AG04449 (cell line): ENCODE measurements at places on chromosomes 4 and X.

DNA sequence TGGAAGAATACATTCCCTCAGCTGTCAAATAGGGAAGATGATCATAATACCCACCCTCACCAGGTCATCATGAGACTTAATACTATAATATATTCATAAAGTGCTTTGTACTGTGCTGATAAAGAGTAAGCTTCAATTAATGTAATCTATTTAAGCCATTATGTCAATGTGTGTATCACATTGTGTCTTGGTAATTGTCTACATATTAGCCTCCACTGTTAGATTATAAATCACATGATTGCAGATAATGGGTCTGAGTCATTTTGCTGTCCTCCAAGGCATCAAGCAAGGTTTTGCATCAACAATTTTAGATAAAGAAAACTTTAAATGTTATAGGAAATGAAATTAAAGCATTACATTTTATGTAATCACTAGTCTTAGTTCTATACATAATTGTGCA, 45.2 kb upstream of the CEP135 start:
- DNase-seq = no peak

- no peak for DNase-seq
These were observed 123.1 kb downstream of the ATXN3L start for GRCh38 chrX:13196782-13197181.

GRCh38 chr4:29220761-29221160, 1499.4 kb upstream of the PCDH7 start:
- DNase-seq = no peak

- DNase-seq = no peak
These were observed 19.6 kb downstream of the ATP5ME start for GRCh38 chr4:654503-654845.

GRCh38 chr4:65552057-65552456, 118.2 kb downstream of the EPHA5 start:
- DNase-seq = no peak

GRCh38 chr4:121448231-121448630, 67.4 kb upstream of the QRFPR start:
- no peak for DNase-seq

DNA sequence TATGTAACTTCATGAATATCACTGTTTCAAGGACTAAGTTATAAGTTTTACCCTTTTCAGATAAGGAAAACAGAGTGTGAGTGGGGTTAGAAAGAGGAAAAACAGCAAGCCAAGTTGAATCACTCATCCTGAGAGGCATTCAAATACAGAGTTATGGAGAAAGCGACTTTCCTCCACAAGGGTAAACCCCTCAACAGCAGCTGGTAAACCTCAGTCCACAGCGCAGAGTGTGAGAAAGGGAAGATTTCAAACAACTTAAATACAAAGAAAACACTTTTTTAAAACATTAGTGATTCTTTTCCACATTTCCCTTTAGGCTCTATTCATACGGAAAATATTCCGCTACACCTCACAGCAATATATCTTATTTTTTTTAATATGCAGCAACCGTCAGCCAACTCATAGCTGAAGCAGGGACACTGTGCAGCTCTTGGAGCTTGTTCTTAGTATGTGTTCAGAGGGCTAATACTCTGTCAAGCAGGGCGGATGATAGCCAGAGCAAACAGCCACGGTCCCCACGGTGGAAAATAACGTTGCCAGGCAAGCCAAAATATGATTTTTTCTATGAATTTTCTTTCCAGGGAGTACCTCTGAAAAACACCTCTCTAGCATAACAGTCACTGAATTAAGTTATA, 488.9 kb upstream of the FAT1 start:
- no peak for DNase-seq
